ENCODE measurements at places on chromosomes 3 and 15.
A peak's percentile ranks its signal among the peaks of the same experiment; 100 is the strongest.

DNA sequence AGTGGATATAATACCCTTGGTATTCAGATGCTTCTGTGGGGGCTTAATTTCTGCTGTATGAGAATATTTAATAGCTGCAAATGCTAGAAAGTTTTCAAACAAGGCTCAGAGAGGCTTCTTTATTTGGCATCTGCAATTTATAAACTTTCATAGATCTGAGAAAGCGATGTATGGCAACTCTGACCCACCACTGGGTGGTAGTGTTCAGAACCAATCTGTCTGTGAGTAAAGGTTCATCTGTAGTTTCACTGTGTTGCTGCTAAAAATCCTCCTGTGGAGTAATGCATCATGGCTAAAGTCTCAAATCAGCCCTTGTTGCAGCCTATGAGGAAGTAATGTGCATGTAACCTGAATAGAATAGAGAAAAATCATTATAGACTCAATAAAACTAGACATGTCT is 47.4 kb downstream of the CLSTN2 start:
- DNase-seq = no peak

GRCh38 chr3:16130066-16130465 is 44.4 kb upstream of the GALNT15 start:
- no peak for DNase-seq

DNA sequence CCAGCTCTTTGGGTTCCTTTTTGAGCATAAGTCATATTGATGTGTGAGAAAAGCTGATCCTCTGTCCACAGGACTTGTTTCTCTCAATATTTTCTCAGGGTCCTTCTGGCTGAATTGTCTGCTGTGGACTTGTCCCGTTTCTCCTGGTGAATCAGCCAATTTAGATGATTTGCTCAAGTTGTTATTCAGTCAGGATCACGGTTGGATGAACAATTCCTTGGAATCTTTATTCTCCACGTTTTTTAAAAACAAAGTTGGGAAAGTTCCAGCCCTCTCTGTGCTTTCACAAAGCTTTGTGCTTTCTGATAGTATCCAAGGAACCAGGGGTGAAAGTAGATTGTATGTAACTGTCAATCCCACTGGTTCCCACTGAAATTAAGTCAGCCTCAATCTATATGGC is 61.3 kb downstream of the LRRC3B start:
- no peak for DNase-seq

- no peak for DNase-seq
These were observed 114.3 kb downstream of the OXSM start for GRCh38 chr3:25904206-25904605.

- DNase-seq = no peak
These were observed 27.3 kb downstream of the ALDH1L1 start for GRCh38 chr3:126152901-126153694.

DNA sequence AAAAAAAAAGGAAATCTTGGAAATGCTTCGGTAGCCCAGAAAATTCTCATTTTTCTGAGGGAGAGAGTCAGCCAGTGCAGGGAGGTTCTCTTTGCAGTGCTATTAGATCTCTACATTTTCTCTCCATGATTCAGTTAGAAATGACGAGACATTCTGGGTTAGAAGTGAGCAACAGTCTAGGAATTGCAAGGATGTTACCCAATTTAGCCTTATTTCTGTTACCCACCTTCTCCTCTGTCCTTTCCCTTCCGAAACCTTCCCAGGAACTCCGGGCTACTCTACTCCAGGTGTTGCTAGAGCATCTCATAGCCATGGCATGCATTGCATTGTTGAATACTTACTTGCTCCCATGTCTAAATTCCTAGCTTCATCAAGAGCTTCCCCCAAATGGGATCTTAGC is 106.8 kb downstream of the EDEM1 start:
- no peak for DNase-seq

GRCh38 chr3:39408493-39409372 is 2.2 kb downstream of the RPSA start:
- DNase-seq = no peak

DNA sequence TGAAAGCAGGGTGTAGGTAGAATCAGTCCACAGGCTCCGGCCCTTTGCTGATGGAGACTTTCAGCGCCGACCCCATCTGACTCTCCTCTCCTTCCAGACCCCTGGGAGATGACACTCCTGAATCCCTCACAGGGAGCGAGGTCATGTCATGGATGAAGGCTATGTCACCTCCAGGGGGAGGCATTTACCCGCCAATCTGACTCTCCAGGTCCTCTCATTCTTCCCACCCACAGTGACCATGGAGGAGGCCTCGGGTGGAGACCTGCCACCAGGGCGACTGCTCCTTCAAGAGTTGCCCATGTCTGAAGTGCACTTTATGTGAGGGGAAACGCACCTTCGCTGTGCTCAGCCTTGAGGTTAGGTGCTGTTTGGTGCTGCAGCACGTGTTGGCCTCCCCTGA is 112.7 kb downstream of the KLF13 start:
- DNase-seq = peak; percentile 67

DNA sequence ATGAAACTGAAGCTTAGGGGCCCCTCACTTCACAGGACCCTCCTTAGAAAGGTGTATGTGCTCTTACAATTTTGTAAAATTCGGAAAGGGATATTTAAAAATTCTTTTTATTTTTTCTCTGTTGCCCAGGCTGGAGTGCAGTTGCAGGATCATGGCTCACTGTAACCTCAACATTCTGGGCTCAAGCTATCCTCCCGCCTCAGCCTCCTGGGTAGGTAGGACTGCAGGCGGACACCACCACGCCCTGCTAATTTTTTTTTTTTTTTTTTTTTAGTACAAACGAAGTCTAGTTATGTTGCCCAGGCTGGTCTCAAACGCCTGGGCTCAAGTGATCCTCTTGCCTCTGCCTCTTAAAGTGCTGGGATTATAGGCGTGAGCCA is 45.1 kb upstream of the SPATA12 start:
- no peak for DNase-seq

DNA sequence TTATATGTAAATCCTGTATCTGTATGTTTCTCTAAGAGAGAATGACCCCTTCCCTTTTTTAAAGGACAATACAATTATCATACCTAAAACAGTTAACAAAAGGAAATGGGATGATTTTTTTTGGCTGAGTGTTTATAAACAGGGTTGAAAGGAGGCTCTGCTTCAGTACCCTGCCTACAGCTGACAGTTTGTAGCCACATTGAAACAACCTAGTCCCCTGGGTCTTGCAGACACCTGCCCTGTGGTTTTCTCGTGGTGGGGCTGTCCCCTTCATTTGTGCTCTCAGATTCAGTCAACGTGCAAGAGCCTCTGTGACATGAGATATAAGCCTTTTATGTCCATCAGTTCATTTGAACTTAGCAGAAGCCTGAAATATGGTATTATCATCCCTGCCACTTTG is 2.3 kb upstream of the HMCES start:
- DNase-seq = no peak

DNA sequence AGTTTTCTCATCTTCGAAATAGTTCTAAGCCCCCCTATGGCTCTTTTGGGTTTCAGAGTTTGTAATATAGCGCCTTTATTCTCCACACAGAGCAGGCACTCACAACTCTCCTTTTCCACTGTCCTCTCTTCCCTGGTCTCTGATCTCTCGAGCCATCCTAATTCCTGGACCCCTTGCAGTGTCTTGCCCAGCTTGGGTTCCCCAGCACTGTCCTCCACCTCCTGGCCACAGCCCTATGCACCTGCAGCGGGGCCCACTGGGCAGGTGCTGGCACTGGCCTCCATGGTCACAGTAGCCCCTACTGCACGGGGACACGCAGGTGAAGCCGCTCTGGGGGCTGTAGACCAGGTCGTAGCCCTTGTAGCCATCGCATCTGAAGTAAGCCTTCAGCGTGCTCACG is 27.9 kb downstream of the MUC20 start:
- DNase-seq = no peak

- no peak for DNase-seq
These were observed 4.0 kb downstream of the TM4SF1 start for GRCh38 chr3:149373235-149374125.

- no peak for DNase-seq
These were observed 21.6 kb upstream of the PLXNA1 start for GRCh38 chr3:126961191-126961790.

DNA sequence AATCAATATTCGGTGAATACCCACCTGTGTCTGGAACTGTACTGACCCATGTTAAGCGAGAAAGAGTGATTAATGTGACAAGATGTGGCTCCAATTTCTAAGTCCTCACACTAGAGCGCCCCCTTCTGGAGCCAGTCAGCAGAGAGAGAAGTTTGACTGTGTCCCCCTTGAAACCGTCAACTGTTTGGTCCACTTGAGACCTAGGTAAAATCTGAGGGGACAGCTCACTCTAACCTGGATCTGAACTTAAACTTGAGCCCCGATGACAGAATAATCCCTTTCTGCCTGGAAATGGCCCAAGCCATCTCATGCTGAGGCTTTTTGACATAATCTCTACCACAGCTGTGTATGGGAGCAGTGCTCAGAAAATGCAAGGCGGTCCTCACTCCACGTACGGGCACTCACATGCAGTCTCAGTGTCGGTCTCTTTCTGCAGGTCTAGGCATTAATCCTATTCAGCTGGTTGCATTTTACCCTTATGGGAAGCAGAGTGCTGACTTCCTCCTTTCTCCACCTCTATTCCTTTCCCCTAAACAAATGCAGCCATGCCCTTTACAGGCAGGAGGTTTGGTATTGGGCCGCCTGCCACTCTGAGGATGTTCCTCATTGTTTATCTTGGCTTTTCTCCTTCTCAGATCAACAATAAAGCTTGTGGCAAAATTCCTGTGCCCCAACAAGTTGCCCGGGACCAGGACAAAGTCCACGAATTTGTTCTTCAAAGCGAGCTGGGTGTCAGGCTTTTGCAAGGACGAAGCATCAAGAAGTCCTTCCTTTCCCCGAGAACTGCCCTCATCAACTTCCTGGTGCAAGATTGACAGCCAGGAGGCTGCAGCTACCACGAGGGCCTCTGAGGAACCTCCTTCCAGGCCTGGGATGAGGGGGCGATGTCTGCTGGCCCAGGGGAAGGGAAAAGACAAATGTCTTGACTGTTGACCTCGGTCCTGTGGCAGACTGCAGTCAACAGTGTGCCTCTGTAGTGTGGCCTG is 47.5 kb upstream of the LIMD1 start:
- peak; percentile 59 for DNase-seq

DNA sequence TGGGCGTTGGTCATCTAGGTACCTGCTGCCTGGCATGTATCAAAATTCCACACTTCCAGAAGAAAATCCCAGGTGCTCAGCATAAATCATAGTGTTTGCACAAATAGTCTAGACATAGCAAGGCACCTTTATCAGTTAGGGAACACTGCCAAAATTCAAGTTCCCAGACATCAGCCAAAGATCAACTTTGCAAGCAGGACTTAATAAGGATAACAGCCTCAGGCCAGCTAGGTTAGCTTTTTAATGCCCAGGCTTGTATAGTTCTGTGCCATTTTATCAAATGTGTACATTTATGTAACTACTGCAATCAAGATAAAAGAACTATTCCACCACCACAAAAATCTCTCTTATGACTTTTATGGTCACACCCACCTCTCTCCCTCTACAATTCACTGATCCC is 30.7 kb downstream of the DZIP3 start:
- DNase-seq = no peak

GRCh38 chr3:64016941-64017620 is 6.2 kb downstream of the PSMD6 start:
- no peak for DNase-seq

DNA sequence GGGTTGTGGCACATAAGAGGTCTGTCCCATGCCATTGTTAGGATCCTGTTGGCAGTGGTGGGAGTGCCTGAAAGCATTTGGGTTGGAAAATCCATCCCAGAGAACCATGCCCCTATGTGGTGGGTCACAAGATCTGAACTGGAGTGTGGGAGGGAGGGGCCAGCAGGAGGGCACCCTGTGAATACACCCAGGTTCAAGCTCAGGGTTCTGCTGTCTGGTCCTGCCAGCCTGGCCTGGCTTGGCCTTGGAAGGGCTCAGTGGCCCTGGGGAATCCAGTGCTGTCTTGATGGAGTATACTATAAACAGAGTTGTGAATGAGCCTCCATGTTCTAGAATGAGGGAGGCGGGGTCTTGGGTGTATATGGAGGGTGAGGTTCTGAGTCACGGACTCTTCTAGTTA is 11.8 kb downstream of the ANKDD1A start:
- no peak for DNase-seq

DNA sequence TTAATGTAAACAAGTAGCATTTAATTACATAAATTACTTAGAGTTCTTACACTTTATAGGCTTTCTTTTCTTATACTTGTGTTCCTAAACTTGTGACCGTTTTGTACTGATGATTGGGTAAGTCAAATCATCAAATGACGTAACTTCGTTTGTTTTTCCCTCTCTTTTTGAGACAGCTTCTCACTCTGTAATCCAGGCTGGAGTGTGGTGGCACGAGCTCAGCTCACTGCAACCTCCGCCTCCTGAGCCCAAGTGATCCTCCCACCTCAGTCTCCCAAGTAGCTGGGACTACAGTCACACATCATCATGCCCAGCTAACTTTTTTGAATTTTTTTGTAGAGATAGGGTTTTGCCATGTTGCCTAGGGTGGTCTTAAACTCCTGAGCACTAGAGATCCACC is 226.0 kb downstream of the TCF12 start:
- DNase-seq = no peak

DNA sequence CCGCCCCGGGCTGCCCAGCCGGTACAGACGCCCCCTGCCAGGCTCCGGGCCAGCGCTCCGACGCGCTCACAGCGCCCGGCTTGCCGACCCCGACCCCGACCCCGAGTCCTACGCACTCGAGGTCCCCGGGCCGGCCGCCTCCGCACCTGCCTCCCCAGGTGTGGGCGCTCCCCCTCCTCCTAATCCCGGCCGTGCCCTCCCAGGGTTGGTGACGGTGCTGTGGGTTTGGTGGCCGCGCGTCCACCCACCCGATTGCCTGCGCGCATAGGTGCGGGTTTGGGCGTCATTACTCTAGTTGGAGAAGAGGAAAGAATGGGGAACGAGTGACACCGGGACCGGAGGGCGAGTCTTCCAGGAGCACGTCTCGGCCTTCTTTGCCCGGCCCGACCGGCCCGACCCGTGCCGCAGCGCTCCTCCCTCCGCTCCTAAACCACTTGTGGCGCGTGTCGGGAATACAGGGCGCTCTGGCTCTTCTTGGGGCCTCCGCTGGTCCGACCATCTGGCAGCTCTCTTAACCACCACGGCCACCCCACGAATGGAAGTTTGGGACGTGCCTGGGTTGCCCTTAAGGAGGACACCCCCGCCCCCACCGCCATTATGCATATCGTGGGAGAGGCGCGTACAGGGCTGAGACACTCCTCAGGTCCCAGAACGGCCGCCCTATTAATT is 810 bp upstream of the THRB start:
- peak; percentile 67 for DNase-seq

- no peak for DNase-seq
These were observed 42.8 kb upstream of the MLF1 start for GRCh38 chr3:158528076-158528674.

DNA sequence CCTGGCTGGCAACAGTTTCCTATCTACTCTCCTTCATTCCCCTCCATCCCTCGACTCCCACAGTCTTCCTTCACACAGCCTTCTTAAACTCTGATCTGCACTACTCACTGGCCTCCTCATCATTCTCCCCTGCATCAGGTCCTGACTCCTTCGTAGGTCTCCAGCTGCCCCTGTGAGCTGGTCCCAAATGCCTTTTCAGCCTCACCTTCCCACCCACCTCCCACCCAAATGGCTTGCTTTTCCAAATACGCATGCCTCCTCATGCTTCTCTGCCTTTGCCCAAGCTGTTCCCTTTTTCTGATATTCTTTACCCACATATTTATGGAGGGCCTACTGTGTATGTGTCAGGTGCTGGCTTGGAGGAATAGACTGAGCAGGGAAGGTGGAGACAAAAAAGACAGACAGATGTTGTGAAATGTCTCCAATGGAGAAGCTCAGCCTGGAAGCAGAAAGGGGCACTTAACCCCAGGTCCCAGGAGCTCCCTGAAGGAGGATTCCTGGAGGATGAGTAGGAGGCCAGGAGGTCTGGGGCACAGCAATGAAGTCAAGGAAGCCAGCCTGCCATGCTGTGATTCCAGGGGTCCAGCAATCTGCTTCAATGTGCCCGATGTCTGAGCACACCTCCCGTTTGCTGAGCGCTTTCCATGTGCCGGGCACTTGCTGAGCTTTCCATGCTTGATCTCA is 252.2 kb downstream of the SHQ1 start:
- DNase-seq = no peak
